Karpas-422 (cell line): ENCODE measurements at places on chromosomes 5 and 9. TPM values are rescaled to one million over a fixed set of nuclear protein-coding genes. Genes with fewer than 3 reads are reported as not detected.

- DNase-seq, result peak; percentile 79
These were observed 15.0 kb upstream of the PTBP3 start for GRCh38 chr9:112348257-112349007.

GRCh38 chr9:77464661-77465060 is 183.5 kb downstream of the GNA14 start:
- no peak for DNase-seq

DNA sequence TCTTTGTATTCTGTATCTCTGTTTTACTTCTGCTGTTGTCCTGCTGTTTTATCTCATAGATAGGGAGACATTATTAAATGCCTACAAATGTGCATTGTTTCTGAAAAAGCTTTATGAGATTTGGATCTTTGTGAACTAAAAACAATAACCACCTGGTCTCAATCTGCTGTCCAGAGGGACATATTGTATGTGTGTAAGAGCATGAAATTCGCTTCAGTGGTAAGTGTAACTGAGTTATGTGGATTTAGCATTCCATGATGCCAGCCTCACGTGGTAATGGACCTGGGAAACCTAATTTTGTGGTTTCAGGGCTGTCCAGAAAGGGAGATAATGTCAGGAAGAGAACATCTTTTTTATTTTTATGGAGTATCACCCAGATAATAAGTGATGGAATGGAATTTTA is 119.3 kb downstream of the GDNF start:
- no peak for DNase-seq

GRCh38 chr5:176712546-176713304 is 65.4 kb downstream of the TSPAN17 start:
- DNase-seq, result no peak

DNA sequence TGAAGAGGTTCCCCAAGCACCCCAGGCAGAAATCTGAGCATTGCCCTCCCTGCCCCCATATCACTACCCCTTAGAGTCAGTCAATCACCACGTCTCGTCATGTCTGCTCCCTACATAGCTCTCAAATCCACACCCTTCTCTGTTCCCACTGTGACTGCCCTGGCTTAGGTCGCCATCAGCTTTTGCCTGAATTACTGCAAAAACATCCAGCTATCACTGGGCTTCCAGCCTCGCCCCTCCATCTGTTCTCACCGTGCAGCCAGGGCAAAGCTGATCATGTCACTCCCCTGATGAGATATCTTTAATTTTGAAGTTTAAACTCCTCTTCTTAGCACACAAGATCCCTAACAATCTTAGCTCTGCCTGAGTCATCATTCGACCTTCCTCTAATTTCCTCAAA is 89.6 kb upstream of the TBC1D2 start:
- no peak for DNase-seq

DNA sequence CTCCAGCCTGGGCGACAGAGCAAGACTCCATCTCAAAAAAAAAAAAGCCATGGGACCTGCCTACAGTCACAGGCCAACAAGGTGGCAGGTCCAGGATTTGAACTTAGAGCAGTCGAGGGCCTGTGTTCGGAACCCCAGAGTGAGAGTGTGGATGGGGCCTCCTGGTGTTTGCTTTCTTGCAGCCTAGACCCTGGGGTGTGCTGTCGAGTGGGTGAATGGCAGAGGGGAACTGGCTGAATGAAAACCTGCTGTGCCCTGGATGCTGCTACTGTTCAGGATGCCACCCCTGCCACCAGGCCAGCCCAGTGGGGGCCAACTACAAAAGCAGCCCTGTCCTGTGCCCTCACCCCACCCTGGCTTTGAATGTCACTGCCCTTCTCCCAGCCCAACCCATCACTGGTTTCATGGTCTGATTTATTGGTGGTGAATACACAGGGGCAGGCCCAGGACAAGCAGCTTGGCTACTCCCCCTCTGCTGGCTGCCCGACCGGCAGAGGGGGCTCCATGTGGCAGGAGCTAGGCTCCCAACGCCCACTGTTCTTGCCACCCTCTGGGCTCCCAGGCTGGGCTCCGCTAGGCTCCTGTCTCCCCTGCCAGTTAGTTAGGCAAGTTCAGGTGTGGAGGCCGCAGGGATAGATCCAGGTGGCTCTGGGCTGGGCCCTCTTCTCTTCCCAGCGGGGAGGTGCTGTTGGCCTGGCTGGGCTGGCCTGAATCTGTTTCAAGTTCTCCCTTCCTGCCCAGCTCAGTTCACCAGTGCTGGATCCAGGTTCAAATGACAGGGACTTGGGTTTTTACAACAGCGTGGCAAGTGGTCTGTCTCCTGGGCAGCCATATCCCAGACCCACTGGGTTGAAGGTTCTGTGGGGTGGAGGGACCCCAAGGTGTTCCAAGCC is 12.2 kb downstream of the FPGS start:
- no peak for DNase-seq

- no peak for DNase-seq
These were observed 171.4 kb downstream of the TLE1 start for GRCh38 chr9:81517954-81518353.

DNA sequence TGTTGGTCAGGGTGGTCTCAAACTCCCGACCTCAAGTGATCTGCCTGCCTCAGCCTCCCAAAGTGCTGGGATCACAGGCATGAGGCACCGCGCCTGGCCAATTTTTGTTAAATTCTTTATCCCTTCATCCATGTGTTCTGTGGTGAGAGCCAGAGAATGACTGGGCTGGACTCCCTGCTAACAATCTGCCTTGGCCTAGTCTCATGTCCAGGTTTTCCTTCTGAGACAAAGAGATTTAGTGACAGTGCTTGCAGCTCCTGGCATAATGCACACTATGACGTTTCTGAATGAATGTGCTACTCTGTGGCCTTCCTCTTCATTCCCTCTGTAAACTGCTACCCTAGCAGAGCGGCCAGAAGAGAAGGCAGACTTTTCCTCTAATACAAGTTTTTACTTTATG is 79.3 kb downstream of the FOXD1 start:
- DNase-seq, result no peak

DNA sequence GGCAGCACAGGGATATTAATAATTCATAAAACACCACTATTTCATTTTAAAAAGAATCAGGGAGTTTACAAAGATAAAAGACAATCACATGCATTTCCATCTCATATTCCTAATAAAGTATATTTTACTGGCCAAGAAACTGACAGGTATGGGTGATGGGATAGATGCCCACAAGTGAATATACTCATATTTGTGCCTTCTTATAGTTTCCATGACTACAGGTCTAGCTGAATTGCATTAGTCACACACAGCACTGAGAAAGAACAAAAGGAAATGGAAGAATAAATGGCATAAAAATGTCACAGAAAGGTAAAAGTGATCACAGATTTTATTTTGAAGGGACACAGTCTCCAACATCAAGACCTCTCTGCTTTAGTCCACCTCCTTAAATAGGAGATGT is 193.5 kb downstream of the PLK2 start:
- DNase-seq, result no peak

DNA sequence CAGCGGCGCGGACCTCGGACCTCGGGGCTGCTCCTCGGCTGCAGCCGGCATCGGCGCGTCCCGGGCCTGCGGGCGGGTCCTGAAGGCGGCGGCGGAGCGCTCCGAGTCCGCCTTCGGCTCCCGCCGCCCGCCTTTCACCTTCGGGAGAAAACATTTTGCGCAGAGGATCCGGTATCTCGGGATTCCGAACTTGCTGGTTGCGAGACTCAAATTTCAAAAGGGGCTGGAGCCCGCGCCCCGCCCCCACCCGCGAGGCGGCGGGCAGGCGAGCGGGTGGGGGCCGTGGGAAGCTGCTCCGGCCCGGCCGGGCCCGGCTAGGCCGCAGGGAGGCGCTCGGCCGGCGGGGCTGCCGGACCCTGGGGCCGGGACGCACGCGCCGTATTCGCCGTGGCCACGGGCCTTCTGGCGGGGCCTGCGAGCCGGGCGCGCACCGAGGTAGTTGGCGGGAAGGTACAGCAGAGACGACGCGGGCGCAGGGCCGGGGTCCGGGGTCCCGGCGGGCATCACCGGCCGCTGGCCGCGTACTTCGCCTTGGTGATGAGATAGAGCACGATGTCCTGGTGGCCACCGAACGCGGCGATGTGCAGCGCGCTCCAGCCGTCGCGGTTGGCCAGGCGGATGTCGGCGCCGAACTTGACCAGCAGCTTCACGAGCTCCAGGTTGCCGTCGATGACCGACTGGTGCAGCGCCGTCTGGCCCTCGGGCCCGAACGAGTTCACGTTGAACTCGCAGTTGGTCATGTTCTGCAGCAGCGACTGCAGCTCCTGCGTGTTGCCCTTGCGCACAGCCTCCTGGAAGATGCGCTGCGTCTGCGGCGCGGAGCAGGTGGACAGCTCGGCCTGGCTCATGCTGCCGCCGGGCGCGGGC is 757 bp downstream of the NRARP start:
- DNase-seq, result no peak

DNA sequence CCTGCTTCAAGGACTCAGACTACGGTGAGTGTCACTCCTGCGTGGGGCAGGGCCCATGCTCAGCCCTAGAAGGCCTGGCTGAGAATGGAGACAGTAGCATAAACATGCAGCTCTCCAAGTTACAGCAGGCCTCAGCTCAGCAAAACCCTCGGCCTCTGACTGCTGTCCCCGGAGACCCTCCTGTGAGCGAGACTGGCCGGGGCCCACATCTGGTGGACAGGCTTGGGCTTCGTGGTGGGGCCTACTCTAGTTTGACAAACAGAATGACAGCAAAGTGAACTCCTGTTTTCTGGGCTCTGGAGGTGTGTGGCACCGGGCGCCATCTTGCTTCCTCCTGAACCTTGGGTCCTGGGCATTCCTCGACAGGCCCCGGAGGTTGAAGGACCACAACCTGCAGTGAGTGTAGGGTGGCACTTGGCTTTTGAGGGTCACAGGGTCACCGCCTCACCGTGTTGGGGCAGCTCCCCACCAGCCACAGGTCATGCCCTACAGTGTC is 97.5 kb downstream of the PHF2 start:
- no peak for DNase-seq

DNA sequence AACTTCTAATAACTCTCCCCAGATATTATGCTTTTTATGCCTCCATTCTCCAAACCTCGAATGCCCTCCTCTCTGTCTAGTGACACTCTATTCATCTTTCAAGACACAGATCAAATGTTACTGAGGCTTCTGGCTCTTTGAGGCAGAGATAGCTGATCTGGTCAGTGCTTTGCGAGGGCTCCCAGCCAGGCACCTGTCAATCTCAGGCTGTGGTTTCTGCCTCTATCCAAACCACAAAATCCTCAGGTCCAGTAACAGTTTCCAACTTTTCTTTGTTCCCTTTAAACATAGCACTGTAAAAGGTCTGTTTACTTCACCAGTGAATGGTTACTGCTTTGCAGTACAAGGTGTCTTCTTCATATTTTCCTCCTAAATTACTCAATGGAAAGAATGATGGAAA is 11.5 kb upstream of the STK32A start:
- DNase-seq, result no peak

DNA sequence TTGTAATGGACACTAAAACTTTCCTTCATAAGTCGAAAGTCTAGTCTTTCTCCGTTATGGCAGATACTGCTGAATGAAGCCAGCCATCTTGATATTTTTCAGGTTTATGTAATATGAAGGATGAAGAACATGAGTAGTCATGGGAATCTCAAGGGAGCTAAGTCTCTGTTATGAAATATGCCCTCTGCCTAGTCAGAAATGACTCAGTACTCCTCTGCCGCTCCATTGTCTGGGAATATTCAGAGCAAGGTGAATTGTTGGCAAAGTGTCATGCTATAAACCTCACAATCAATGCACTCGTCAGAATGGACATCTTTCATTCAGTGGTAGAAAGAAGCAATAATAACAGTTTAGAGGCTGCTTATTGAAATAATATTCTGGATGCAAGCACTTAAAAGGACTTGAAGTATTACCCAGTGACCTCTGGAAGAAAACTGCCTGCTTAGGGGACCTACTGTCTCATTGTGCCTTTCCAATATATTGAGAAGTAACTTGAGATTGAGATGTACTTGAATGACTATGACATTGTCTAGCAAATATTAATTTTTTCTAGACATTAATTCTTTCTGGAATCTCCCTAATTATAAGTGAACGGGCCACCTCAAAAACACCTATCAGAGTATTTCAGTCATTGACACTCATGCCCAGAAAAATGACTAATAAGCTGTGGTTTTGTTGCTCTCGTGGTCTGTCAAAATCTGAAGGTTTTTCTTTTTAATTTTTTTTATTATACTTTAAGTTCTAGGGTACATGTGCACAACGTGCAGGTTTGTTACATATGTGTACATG is 1011.5 kb upstream of the ACO1 start:
- DNase-seq, result no peak

AGXT2 gene
- not detected in 2 replicates for total RNA-seq

ROR2 gene
- not detected in 2 replicates for total RNA-seq

ENTREP1 gene
- total RNA-seq, result not detected in 2 replicates
